Glomerular endothelial cell (primary cell): ENCODE measurements at places on chromosomes 6 and 20.

DNA sequence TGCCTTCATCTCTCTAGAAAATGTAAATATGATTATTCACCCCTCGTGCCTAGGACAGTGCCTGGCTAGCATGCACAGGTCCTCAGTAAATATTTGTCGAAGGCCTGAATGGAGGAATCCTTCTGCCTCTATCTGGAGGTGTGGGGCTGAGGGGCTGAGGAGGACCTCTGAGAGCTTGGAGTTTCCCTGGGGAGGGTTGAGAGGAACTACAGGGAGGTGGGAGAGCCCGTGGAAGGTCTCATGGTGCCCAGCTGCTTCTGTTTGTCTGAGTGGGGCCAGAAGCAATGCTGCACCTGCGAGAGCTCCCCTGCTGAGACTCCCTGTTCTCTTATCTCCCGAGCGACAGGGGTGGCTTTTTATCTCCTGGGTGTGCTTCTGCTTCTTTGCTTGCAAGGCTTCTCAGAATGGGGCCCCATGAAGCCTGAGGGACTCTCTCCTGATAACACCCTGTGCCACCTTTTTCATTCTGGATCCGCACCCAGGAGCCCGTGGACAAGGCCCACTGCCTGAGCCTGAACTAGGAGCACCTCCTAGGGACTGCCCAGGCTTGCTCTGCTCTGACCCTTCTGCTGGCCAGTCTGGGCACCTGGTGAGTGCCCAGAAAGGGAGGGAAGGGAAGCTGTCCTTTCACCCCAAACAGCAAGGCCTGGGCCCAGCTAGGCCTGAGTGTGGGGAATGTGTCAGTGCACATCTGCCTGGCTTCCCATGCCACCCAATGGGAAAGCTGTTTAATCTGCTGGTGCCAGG, 2.4 kb downstream of the SLC29A1 start:
- DNase-seq, result no peak

- no peak for DNase-seq
Observed at GRCh38 chr6:36855750-36856149, 16.5 kb upstream of the CPNE5 start.

DNA sequence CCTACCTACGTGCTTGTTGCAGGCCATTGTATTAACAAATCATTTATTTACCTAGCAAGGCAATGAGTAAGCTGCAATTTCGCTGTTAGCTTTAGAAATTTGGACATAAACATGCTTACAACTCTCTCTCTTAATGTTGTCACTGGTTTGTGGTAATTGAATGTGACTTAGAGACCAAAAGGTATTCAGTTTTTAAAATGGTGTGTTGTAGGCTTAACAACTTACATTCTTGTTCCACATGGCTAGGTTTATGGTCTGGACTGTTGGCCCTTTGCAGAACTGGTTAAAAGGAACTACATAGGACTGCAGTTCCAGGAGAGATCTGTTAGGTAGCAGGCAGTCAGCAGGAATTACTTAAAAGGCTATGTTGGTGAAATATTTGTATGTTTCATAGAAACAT, 10.3 kb upstream of the CTAGE9 start:
- no peak for DNase-seq

- DNase-seq, result no peak
Observed at GRCh38 chr6:52728394-52728793, 34.9 kb downstream of the GSTA2 start.

DNA sequence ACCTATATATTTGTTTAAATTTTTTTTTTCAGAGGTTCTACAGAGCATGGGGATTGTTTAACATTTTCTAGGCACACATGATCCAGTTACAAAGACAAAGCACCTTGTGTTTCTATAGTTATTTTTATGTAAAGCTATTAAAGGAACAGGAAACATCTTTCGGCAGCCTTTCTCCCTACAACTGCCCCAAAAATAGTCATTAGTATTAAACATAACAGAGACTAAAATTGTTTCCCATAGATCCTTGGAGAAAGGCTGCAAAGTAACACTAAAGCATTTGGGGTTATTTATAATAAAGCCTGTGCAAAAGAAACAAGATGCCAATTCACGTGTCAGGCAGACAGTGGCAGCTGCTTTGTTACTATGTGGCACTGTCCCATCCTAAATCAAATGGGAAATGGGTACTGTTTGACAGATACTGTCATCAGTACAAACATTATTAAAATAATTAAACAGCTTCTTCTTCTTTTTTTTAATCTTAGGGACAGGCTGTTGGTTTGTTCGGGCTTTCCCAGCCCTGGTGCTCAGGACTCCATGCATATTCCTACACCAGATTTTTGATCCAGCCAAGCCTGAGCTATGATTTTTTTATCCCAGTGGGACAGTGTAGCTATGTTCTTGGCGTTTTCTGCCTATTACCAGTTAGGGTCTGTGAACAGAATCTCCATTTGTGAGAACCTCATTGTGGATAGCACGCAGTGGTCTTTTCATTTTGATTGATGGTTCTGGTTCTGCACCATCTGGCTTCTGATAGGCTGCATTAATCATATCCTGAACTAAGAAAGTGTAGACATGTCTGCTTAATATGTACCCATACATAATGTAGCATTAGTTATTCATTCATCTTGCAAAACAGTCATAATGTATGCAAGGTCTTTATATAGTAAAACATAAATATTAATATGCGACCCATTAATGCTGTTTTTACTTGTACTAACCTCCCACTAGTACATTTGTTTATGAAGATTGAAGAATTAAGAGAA, 460.4 kb upstream of the SOX4 start:
- DNase-seq, result no peak

DNA sequence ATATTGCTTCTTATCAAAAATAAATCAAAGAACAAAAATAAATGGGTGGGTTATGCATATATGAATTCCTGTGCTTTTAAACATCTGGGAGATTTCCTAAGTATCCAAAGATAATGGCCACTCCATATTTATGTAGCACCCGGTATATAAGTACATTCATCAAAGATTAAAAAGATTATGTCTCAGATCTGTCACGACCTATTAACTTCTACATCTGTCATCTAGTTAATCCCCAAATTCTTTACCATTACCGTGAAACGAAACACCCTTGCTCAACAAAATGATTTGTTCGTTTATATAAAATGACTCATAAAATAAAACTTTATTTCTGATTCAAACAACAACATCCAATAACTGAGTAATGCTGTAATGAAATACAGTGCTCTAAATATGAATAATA, 64.8 kb upstream of the FOXQ1 start:
- DNase-seq, result no peak

DNA sequence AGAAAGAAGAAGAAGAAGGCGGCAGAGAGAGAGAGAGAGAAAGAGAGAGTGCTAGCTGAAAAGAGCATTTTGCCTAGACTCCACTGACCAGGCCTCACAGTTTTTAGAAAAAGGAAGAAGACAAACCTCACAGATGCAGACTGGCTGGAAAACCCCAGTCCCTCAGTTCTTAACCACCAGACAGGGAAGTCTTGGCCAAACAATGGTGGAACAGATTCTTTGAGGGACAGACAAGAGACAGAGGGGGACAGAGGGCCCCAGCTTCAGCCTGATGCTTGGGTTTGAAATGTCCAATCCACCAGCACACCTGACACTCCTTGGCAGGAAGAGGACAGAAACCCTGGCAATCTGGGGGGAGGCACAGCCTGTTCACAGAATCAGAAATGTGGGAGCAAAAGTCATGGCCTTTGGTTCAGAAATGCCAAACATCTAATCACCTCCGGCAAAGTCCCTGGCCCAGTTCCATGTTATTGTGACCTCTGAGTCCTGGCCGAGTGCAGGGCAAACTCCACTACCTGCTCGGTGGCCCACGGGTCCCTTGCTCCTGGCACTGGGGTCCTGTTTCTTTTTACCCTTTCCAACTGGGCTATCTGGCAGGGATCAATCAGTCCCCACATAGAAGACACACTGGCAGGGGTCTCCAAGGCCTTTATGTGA, 235.2 kb downstream of the LY86 start:
- no peak for DNase-seq
